ENCODE measurements at places on chromosomes 5 and 9.

GRCh38 chr5:1930501-1930879 is 47.8 kb upstream of the IRX4 start:
- no peak for DNase-seq

DNA sequence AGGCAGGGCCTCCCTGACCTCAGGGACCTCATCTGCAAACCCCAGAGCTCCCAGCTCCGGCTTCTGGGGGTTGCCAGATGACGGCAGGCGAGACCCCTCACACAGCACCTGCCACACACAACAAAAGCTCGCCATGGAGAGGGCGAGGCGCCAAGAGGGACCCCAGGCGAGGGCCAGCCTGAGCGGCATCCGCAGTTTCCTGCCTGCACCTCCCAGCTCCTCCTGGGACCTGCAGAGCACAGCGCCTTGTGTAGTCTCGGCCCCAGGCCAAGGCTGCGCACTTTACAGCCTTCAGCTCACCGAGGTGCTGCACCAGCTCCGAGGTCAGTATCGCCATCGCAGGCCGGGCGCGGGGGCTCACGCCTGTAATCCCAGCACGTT is 82.4 kb upstream of the ADAMTS2 start:
- peak; percentile 8 for DNase-seq

DNA sequence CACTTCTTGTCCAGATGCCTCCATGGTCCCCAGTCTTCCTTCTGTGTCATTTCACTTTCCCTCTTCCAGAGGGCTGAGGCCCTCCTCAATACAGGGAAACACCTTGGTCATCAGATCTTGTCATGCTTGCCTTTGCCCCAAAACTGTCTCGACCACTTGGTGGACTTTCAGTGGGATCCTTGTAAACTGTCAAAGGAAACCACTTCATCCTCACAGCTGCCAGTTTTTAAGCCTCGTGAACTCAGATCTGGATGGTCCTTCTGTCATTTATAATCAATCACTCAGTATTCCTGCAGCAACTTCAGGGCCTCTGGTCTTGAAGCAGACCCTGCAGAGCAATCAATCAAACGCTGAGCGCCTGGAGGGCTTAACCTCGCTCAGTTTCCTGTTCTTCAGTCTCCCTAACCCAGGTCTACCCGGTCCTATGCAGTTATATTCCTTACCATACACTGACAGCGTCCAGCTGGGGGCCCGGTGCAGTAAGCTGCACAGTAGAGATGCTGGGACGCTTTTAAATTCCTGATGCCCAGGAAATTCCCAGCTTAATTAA is 74.6 kb downstream of the GOLPH3 start:
- DNase-seq: no peak

DNA sequence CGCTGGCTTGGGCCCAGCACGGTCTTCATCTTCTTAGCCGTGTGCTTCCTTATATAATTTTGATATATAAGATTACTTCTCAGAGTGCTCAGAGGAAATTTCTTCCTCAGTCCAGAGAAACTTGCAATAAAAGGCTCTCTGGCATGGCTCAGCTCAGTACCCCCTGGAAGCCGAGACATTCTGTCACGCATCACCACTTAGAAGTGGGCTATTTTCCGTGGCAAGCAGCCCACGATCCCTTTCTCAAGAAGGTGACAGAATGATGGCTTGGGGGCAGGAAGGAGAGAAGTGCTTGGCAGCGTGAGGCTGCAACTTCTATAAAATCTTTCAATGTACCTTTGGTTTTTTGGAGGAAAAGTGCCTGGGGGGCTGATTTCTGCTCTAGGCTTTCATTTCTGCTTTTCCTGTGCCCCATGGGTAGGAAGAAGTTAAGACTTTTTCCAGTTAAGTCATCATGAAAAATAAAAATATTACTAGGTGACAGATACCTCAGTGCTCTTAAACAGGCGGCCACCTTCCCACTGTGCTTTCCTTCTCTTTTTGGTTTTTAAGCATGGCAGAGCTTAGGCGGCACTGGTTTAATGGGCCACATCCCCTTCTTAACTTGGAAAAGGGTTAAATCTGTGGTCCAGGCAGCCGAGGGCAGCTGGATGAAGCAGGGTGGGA is 104.6 kb downstream of the MVB12B start:
- DNase-seq: no peak

GRCh38 chr5:119453040-119453373 is 710 bp downstream of the HSD17B4 start:
- DNase-seq: peak; percentile 32

GRCh38 chr9:136496181-136496580 is 13.3 kb upstream of the SEC16A start:
- no peak for DNase-seq

DNA sequence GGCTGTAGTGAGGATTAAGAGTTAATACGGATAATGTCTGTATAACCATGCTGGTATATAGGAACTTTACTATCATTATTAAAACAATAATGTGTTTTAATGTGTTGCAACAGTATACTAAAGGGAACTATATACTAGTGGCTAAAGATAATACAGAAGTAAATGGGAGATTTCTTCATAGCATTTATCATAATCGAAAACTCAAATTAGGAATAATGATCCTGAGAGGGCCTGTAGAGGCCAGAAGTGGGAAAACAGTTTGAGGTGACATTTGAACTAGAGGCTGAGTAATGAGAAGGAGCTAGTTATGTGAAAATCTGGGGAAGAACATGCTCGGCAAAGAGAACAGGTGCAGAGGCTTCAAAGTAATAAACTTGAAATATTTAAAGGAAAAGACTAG is 2.9 kb downstream of the TCERG1 start:
- DNase-seq: no peak

GRCh38 chr5:176173647-176174046 is 64.6 kb upstream of the SIMC1 start:
- no peak for DNase-seq

DNA sequence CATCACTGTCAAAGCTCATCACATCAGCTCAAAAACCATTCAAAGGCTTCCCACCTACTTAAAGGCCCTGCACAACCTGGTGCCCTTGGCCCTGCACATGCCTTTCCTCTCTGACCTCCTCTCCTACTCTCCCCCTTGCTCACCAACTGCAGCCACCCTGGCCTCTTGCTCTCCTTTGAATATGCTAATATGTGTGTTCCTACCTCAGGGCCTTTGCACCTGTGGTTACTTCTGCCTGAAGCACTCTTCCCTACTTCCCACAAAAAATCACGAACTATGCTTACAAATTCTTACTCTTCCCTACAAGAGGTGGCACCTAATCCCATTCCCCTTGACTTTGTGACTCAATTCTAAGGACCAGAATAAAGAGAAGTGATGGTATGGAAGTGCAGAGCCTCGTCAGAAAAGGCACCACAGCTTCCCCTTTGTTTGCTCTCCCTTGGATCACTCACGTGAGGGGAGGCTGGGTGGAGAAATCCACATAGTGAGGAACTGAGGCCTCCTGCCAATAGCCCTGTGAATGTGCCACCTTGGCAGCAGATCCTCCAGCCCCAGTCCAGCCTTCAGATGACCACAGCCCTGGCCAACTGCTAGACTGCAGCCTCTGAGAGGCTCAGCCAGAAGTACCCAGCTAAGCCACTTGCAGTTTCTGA is 3.2 kb upstream of the TMEM171 start:
- DNase-seq: no peak

DNA sequence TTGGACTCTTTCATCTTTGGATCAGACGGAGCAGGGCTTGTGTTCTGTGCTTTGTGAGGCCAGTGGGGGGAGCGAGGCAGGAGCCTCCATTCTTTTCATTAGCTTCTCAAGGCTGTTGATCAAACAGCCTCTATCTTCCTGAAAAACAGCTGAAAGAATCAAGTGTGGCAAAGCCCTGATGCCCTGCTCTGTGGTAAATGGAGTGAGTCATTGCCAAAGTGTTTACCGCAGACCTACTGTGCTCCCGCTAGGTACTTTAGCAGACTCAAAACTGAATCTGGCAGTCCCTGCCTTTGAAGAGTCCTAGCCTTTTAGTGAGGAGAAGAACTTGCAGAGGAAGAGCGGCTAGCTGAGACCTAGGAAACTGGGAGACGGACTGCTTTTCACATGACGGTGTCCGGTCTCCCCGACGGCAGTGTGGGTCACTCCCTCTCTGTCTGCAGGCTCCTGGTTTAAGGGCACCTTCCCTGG is 3.3 kb downstream of the ANKRD33B start:
- DNase-seq: peak; percentile 11

DNA sequence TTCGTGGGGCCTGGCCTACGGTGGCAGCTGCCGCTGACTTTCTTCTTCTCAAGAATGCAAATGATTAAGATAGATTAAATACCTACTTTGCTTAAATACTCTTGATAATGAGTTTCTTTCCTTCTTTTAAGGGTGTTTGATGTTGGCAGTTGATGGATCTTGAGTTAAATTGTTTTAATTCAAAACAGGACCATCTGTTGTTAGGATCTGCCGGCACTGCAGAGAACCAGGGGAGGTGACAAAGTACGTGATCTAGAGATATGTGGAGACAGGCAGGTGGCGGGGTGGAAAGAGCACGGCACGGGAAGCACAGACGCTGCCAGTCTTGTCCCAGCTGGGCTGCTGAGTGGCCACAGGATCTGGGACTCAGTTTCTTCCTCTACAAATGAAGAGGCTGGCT is 37.9 kb downstream of the MED27 start:
- no peak for DNase-seq

DNA sequence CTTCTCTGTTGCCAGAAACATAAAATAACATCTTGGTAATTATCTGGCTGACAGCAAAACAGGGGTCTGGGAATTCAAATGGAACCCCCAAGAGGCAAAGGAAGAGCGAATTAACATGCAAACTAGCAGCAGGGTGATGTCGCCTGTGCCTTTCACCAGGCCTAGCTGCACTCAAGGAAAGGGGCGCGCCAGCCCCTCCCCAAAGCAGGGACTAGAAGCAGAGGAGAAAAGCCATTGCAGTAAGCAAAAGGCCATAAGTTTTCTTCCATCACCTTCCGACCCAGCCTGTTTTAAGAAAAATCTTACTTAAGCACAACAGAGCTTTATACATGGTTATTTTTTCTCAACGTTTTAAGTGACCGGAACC is 539 bp downstream of the POC5 start:
- DNase-seq: peak; percentile 20

GRCh38 chr5:93512799-93513198 is 68.2 kb downstream of the NR2F1-AS1 start:
- DNase-seq: no peak

DNA sequence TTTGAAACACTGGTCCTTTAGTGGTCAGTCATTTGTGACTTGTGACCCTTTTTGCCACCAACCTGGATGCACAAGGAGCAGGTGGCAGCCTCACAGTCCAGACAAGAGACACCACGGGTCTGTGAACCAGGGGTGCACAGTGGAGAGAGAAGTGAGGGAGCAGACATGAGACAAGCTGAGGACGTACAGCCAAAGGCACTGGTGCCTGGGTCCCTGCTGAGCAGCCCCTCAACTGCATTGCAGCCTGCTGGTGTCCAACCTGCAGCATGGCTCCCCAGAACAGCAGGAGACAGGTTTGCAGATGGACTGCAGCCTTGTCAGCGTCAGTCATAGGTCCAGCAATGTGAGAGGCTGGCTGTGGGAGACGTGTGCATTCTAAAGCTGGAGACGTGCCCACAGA is 124.2 kb upstream of the FSTL4 start:
- DNase-seq: no peak

DNA sequence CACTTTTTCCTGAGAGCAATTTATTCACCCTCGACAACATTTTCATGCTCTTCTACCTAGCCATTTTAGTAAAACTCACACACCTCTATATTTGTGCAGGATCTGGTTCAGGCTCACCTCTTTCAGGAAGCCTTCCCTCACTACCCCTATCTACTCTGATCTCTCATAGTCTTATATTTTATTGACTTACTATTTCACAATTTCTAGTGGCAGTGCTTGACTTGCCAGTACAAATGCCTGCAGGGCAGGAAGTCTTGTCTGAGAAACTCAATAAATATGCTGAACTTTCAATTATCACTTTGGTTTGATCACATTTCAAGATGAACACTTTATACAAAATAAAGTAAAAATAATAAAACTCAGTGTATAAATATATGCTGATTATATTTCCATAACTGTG is 226.8 kb downstream of the CETN3 start:
- DNase-seq: no peak

GRCh38 chr5:137214446-137215189 is 284.5 kb downstream of the SPOCK1 start:
- no peak for DNase-seq

- no peak for DNase-seq
Observed at GRCh38 chr9:91295357-91295756, 66.4 kb downstream of the AUH start.

- no peak for DNase-seq
Observed at GRCh38 chr5:39395521-39395920, 29.3 kb downstream of the DAB2 start.

- DNase-seq: no peak
Observed at GRCh38 chr9:30116673-30117217, 2267.7 kb upstream of the ACO1 start.

- DNase-seq: no peak
Observed at GRCh38 chr5:177529247-177530203, 12.8 kb upstream of the DDX41 start.

DNA sequence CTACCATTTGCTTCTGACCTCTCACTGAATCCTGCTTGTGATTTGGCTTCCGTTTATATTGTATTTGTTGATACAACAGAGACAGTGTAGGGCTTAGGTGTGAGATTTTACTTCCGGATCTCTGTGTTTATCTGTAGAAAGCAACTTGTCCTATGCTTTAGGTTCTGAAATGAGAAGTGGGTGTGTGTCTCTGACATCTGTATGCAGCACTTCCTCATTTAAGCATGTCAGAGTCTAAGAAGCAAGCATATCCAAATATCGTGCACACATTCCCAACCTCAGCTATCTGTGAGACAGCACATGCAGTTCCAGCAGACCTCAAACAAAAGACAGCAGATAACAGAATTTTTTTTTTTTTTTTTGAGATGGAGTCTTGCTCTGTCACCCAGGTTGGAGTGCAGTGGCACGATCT is 16.3 kb downstream of the KLF9 start:
- DNase-seq: no peak

DNA sequence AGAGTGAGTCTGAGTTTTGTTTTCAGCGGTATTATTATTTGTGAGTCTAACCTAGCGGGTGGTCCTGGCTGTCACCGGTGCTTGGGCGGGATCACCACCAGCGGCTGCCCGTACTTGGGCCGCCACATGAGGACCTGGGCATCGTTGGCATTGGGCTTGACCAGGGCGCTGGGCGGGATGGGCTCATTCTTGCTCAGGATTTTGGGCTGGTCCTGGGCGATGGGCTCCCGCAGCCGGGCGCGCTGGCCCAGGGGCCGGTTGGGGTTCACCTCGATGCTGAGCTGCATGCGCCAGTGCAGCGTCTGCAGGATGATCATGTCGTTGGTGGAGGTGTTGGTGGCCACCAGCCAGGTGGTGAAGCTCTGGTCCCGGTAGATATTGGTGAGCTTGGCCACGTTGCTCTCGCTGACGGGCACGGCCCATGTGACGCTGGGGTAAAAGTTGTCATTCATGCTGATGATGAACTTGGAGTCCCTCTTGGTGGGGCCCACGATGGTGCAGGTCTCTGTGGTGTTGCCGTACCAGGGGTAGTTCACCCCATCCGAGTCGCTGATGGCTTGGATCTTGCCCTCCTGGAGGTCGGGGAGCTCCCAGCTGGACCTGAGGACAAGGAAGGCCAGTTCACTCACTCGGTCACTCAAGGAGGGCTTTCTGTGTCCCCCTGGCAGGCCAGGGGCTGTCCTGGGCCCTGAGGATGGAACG is 15.4 kb downstream of the FAM78A start:
- DNase-seq: no peak
